Stimulated activated CD8-positive, alpha-beta memory T cell treated with anti-CD3 and anti-CD28 coated beads, Interleukin-15, amount 100 ng/mL, for 24 hours (primary cell): ENCODE measurements at places on chromosomes 4 and X.

DNA sequence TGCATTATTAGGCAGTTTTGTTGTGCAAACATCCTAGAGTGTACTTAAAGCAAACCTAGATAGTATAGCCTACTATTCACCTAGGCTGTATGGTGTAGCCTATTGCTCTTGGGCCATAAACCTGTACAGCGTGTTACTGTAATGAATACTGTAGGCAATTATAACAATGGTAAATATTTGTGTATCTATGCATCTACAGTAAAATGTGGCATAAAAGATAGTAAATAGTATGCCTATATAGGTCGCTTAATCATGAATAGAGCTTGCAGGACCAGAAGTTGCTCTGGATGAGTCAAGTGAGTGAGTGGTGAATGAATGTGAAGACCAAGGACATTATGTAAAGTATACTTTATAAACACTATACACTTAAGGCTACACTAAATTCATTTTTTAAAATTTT is 16.6 kb downstream of the USO1 start:
- DNase-seq = no peak

GRCh38 chrX:100663642-100664041 is 19.6 kb downstream of the SRPX2 start:
- no peak for DNase-seq

- DNase-seq = no peak
These were observed 305.8 kb upstream of the GRIA3 start for GRCh38 chrX:122878269-122878668.

GRCh38 chr4:663438-664428 is 10.3 kb downstream of the ATP5ME start:
- DNase-seq = peak; percentile 35

- DNase-seq = no peak
These were observed 224.5 kb upstream of the TENM3 start for GRCh38 chr4:182018691-182019090.

DNA sequence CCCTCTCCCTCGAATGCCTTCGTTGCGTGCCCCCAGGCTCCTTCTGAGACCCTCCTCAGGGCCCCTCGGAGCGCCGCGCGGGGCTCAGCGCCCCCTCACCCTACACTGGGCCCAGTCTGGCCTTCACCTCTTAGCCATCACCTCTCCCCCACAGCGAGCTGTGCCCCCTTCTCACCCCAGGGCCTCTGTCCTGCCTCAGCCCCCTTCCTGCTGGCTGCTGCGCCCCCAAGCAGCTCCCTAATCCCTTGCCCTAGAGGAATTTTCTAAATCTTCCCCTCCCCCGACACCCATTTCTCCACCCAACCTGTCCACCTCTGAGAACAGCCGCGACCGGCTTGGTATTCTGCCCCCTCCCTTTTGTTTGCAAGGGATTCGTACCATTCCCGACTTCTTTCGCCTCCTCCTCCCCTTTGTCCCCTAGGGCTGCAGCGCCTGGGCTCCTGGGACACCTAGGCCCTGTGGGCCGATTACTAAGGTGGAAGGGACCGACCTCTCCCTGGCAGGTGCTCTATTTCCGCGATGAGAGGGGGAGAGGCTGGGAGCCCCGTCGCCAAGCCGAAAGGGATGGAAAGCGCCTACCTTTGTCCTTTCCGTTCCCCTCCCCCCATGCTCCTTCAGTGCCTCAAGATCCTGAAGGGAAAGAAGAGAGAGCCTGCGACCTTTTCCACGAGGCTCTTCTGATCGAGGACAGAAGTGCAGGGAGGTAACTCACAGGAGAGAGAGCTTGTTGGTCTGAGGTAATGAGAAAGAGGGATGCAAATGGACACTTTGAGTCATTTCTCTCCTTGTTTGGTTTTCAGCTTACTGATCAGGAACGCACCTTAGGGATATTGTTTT is 10.9 kb downstream of the DLG3 start:
- no peak for DNase-seq

DNA sequence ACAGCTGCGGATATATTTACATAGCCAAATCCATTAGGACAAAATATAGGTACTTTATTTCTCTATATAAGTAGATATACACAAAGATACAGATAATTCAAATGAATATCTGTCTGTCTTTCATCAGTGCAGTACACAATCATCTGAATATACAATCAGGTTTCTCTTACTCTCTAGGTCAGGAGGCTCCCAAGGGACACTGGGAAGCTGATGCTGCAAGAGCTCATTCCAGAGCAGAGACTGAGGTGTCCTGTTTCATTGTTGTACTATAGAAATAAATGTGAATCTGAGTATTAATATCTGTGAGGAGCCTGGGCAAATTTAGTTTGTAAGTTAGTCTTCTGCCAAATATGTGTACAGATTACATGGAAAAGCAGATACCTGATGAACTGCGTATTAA is 4.2 kb downstream of the TLL1 start:
- DNase-seq = no peak

DNA sequence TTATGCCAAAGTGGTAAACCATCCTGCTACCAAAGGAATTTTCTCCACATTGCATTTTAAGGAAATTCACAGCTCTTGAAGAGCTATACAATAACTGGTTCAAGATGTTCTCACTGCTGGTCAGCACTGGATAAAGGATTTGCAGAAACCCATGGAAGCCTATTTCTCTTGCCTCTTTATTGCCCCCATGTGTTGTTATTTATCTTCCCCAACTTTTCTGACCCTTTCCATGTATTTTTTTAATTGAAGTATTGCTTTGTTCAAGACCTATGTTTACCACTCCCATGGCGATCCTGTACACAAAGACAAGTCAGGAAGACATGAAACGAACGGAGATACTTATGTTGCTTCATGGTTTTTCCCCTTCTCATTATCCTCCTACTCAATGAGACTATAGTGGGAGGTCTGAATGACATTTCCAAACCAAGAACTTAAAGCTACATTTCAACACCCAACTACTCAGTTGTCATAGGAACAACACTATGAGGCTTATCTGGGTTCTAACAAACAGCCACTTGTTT is 566.4 kb upstream of the DIPK2B start:
- no peak for DNase-seq

DNA sequence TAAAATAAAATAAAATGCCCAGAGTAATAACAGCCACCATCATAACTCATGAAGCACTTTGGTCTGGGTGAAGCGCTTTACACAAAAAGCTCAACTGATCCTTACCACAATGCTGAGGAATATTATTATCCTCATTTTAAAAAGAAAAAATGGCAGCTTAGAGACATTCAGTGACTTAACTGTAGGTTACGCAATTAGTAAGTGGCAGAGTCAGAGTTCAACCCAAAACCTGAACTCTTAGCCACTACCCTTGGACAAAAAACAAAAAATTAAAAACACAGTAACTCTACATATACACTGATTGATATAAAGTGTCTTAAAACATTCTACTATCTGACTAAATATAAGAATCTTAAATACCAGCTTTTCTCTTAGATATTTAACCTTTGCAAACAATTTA is 34.9 kb downstream of the MAOB start:
- DNase-seq = no peak

DNA sequence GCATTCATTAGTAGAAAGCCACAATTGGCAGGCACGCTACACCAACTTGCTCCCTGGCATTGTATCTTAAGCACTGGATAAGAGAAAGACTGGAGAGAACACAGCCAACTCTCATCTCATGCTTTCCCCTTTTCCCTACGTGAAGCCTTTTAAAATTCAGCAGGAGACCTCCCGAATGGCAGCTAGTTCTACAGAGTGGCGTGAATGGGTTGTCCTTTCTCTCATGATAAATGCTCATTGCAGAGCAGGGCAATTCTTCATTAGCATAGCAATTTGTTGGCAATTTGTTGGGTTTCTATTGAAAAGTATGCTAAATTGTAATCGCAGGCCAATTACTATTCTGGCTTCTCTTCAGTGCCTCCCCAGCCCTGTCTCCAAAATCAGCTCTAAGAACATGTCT is 48.0 kb downstream of the SEPTIN11 start:
- no peak for DNase-seq

DNA sequence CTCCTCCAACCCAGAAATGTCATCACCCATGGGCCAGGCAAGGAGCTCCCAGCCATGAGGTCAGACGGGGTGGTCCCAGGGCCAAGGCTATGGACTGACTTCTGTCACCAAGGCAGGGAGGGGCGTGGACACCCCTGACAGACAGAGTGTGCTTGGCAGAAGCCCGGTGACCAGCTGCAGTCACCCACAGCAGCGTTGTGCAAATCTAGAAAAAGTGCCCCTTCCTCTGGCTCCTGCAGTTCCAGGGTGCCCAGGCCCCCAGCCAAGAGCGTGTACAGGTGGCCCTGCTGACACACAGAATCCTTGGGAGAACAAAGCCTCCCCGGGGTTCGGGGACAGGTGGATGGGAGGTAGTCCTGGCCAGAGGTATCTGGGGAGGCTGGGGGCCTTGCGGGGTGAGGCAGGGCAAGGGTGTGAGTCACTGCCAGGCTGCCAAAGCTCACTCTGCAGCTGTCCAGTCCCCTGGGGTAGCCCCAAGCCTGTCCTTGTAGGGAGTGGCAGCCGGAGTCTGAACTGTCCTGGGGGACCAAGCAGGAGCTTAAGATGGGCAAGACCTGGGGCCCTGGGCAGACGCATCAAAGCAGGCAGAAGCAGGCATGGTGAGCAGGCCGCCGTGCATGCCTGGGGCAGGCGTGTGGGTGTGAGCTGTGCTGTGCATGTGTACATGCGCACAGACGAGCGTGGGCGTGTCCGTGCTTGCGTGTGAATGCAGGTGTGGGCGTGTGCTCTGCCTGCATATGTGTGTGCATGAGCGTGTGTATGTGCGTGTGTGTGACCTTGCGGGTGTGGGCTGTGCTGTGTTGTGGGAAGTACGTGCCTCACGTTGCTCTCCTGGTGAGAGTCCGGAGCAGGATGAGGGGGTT is 3.3 kb downstream of the MYL5 start:
- no peak for DNase-seq

GRCh38 chr4:7124689-7125442 is 57.0 kb upstream of the GRPEL1 start:
- DNase-seq = no peak

GRCh38 chr4:168755598-168756477 is 254.2 kb downstream of the CBR4 start:
- no peak for DNase-seq

- DNase-seq = no peak
These were observed 62.3 kb downstream of the UCHL1 start for GRCh38 chr4:41318839-41319530.

DNA sequence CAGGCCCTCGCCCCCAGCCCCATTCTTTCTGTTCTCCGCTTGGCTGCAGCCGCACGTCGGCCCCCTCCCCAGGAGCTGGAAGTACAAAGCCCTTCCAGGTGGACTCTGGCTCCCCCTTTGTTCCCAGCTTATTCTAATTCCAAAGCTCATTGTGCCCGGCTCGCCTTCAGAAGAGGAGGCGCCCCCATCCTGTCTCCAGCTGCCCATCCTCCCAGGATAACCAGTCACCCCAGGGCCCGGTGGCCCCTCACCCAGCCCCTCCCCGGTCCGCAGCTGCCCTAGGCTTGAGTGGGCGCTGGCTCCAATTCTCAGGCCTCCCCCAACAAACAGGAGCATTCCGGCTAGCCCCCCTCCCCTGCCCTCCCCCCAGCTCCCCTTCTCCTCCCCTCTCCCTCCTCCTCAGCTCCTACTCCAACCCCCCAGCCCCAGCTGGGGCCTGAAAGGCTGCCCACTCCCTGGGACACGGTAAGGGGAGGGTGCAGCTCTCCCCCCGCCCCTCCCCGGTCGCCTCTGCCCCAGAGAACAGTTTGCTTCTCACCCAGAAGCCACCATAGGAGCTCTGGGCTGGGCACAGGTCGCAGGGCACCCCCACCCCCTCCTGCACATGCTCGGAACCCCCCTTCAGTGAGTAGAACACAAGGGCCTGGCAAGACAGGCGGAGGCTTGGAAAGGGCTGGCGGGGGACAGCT is 3.1 kb upstream of the SLC6A8 start:
- no peak for DNase-seq

DNA sequence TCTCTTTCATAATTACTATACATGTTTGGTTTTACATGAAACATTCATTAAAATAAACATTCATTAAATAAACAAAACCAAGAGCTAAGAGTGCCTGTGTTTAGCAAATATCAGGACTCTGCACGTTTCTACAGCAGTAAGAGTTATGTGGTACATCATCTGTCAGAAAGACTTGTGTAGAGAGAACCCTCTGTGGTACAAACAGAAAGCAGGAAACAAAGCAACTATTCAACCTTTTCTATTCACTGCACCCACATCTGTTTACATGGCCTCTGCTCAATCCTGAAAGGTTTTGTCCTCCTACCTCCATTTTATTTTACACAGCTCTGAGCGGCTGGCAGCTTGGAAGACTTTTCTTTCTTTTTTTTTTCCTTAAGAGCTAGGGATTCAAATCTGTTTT is 90.7 kb upstream of the PCDH18 start:
- DNase-seq = no peak

DNA sequence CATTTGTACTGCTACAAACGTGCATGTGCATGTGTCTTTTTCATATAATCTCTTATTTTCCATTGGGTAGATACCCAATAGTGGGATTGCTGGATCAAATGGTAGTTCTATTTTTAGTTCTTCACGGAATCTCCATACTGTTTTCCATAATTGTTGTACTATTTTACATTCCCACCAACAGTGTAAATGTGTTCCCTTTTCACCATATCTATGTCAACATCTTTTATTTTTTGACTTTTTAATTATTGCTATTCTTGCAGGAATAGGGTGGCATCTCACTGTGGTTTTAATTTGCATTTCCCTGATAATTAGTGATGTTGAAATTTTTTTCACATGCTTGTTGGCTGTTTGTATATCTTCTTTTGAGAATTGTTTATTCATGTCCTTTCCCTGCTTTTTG is 59.3 kb upstream of the PACRGL start:
- DNase-seq = no peak

DNA sequence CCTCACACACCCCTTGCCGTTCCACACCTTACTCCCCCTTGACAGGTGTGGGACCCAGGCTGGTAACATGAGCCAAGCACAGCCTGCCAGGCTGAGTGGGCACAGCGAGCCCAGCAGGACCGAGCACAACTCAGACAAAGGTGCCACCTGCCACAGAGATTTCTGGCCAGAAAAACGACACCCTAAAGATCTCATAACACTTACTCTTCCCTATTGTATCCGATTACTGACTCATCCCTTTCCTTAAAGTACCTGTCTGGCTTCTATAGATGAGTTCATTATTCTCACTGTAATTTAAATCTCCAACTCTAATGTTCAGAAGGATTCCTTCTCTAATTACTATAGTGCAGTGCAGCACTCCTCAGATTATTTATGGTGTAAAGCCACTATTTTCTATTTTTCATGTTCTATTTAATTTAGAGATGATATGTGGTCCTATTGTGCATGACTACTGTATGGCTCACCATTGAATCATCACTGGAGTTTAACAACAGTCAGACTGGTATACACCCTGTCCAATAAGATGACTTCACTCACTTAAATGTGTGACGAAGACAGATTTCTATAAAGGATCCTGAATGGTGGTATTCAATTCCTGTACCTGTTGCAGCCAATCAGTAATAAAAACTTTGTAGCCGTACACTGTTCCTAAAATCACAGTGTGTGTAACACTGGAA is 7.6 kb upstream of the SYTL5 start:
- no peak for DNase-seq

GRCh38 chrX:46407036-46407752 is 138.0 kb downstream of the ZNF674 start:
- no peak for DNase-seq

GRCh38 chr4:38560768-38561558 is 103.0 kb upstream of the KLF3 start:
- no peak for DNase-seq
